Stimulated activated CD4-positive, alpha-beta T cell treated with anti-CD3 and anti-CD28 coated beads, Interleukin-1b, Interleukin-23, amount 100 ng/mL, for 1 hour (primary cell): ENCODE measurements at places on chromosomes 16 and 17.
A peak's percentile ranks its signal among the peaks of the same experiment; 100 is the strongest.

- DNase-seq, result no peak
Observed at GRCh38 chr17:78946631-78947030, 21.4 kb upstream of the TIMP2 start.

- DNase-seq, result no peak
Observed at GRCh38 chr17:68801335-68802247, 153.6 kb downstream of the ABCA8 start.

GRCh38 chr17:58417300-58418092, at the start of gene RNF43:
RNF43 (minus strand) TSS chr17:58417534; CDS start chr17:58415577, 1,957 bp downstream.
- DNase-seq, result peak; percentile 76

- DNase-seq, result no peak
Observed at GRCh38 chr17:830950-831349, 48.8 kb downstream of the MRM3 start.

DNA sequence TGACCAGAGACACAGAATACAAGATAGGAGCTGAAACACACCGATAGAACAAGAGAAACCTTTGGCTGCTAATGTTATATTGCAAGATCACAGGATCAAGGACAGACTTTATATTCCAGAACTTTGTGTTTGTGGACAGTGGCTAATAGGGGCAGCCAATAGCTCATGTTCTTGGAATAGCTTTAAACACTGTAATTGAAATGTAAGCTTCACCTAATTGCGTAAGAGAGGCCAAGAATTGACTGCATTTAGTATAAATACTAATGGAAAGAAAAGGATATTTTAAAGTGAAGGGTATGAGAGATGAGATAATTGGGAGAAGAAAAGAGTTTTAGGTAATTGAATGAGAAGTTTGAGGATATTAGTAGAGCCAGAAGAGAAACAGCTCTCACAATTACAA, 758.8 kb downstream of the CDH11 start:
- DNase-seq, result no peak

DNA sequence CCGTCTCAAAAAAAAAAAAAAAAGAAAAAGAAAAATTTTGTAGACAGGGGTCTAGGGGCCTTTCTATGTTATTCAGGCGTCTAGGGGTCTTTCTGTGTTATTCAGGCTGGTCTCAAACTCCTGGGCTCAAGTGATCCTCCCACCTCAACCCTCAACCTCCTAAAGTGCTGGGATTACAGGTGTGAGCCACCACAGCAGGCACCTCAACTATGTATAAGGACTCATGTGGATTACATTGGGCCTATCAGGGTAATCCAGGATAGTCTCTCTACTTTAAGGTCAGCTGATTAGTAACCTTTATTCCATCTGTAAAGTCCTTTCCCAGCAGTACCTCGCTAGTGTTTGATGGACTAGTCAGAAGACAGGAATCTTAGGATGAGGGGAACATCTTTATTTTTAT, 22.4 kb downstream of the TADA2A start:
- no peak for DNase-seq

GRCh38 chr17:44688675-44689476, 700 bp downstream of the CCDC43 start:
- no peak for DNase-seq

DNA sequence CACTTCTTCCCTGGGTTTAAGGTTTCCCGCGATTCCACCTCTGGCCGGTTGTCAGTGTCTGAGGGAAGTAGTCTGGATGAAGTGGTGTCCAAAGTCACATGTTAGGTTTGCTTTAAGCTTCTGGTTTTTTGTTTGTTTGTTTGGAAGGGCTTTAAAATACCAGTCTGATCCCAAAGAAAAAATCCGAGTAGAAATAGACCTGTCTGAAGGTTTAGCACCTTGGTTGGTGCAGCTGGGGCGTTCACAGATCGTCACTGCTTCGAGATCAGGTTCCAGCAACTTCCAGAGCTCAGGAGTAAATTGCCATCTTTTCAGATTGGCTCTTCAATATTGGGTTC, 567 bp downstream of the TMEM97 start:
- DNase-seq, result no peak

- no peak for DNase-seq
Observed at GRCh38 chr16:9596788-9597187, 505.3 kb downstream of the HAPSTR1 start.

DNA sequence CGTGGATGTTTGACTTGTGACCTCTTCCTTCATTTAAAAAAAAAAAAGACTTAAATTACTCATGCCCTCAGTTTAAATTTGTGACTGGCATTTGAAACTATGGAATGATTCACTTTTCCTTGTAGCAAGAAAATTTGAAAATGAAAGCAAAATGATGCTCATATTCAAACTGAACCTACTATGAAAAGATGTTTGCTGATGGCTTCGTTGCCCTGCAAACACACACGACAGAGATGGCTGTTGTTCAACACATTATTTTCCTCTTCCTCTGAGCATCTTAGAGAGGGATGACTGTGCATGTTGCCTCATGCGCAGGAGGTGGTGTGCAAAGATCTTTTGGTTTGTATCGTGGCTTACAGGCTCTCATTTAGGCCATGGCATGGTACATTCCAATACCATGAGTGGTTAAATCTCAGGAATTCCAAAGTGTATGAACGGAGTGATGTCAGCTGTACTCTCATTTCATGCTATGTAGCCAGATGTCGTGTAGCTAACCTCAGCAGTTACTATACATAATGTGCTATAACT, 164.5 kb downstream of the PRKCA start:
- no peak for DNase-seq

DNA sequence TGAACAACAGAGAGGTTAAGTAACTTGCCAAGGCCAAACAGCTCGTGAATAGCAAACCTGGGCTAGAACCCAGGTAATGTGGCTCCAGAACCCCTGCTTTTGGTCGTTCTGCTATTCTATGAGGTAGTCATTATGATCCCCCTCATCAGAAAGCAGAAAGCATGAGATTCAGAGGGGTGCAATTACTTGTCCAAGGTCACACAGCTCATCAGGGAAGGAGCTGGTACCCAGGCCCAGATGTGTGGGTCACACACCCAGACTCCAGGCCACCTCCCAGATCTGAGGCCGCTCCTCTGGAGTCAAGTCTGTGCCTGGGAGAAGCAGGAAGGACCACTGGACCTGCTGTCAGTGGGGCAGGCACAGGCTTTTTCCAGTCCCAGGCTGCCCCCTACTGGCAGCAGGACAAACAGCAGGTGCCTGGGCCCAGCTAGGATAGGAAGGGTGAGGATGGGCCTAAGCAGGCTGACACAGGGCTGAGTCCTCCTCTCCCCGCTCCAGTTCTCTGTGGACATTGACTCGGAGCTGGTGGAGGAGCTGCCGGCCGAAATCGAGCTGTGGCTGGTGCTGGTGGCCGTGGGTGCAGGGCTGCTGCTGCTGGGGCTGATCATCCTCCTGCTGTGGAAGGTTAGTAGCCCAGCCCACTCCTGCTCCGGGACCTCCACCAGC, 7.8 kb upstream of the PDK2 start:
- peak; percentile 46 for DNase-seq
